ENCODE measurements at places on chromosomes 3 and 15.

DNA sequence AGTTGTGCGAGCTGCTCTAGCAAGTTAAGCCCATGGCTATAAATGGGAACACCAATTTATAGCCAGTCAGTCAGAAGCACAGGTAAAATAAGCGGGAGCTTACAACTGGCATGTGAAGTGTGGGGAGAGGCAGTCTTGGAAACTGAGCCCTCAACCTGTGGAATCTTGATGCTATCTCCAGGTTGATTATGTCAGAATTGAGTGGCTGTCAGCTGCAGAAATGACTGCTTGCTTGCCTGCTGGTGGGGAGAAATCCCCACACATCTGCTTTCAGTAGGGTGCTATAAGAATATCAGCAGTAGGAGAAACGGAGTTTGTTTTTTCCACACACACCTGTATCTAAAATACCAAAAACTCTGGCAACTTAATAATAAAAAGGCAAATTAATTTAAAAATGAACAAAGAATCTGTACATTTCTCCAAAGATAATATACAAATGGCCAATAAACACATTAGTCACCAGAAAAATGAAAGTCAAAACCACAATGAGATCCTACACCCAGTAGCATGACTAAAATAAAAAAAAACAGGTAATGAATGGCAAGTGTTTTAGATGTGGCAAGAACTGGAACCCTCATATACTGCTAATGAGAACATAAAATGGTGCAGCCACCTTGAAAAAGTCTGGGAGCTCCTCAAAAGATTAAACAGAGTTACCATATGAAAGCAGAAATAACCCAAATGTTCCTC, 26.0 kb upstream of the MAP4 start:
- no peak for DNase-seq

- no peak for DNase-seq
These were observed 179.8 kb downstream of the APBA2 start for GRCh38 chr15:29065571-29065970.

DNA sequence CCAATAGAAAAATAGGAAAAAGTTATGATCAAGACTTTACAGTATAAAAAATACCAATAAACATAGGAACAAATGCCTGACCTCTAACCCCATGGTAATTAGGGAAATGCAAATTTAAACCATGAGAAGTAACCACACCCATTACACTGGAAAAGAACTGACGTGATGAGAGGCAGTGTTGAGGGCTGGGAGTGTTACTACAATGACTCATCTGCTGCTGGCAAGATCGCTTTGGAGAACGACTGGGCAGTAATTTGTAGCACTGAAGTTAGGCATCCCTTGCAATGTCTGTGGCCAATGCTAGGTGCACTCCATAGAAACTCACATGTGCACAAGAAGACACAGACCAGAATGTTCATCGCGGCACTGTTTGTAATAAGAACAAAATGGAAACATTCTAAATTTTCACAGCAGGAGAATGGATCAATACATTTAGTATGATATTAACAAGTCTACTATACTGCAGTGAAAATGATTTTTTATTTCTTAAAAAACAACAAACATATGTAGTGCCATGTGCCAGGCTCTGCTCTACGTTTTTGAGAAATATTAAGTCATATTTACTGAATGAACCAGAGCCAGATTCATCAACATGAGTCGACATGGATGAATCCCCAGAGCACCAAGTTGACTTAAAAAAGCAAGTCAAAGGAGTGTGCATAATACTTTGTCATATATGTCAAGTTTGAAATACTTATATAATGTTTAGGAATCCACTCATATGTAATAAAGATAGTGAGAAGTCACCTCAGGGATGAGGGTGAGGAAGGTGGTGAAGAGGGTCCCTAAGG, 37.6 kb upstream of the EPHB3 start:
- DNase-seq: no peak

- DNase-seq: no peak
These were observed 83.4 kb downstream of the SLCO3A1 start for GRCh38 chr15:91936927-91937326.

DNA sequence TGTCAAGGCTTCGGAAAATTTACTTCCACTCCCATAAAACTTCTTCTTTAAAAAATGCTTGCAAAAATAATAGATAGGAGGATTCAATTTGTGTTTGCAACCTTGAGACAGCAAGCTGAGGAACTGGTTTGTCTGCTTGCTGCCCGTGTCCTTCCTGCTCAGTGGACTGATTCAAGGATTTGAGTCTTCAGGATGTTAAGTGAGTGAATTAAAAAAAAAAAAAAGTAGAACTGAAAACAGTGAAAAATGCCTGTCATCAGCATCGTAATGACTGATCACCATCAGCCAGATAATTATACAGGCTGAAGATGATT, 453.7 kb downstream of the FGF12 start:
- DNase-seq: no peak

DNA sequence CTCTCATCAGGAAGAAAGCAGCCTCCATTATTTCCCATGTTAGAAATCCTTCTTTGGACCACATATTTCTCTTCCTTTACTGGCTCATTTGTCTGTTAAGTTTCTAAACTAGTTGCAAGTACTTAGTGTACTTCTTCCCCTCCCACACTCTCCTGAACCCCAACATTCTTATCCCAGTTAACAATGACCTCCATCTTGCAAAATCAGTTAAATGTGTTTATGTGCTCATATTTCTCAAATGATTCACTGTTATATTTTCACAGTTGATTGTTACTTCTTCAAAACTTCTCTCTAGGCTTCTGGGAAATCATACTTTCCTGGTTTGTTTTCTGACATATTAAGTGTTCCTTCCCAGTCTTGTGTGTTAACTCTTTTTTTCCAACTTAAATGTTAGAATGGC, 856.9 kb downstream of the EPHA3 start:
- DNase-seq: no peak

GRCh38 chr15:68635141-68635540, 56.3 kb downstream of the CORO2B start:
- DNase-seq: no peak

GRCh38 chr15:77013776-77014131, 18.8 kb downstream of the PSTPIP1 start:
- peak; percentile 76 for DNase-seq

DNA sequence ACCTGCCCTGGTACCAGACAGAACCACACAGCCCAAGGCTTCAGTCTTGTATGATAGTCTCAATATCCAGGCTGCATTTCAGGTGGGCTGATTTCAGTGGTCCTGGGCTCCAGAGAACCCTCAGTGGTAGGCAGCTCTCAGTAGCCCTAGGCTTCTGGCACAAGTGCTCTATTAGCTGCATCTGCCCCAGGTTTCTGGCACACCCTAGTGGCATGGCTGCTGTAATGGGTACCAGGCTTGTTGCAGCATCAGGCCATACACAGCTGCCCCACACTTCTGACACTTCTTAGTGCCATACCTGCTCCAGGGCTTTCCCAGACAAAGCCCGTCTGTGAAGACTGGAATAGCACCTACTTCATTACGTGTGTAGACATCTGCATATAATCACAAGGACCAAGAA, 1062.2 kb upstream of the EPHA6 start:
- no peak for DNase-seq

DNA sequence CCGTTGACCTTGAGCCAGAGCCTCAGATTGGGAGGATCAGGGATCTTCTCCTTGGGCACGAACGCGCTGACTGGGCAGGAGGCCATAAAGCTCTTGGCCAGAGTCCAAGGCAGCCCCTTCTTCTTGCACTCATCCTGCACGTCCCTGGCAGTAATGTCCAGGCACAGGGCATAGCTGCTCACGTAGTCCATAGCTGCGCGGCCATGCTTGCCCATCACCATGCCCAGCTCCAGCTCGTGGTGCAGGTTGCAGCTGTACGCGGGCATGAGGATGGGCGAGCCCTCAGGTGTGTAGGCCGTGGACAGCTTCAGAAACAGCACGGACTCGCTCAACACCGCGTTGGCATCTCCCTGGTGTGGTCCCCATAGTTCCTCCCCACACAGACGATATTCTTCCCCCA, 17.9 kb upstream of the RPLP1 start:
- no peak for DNase-seq

GRCh38 chr3:125146626-125147490, 65.7 kb downstream of the SLC12A8 start:
- no peak for DNase-seq

DNA sequence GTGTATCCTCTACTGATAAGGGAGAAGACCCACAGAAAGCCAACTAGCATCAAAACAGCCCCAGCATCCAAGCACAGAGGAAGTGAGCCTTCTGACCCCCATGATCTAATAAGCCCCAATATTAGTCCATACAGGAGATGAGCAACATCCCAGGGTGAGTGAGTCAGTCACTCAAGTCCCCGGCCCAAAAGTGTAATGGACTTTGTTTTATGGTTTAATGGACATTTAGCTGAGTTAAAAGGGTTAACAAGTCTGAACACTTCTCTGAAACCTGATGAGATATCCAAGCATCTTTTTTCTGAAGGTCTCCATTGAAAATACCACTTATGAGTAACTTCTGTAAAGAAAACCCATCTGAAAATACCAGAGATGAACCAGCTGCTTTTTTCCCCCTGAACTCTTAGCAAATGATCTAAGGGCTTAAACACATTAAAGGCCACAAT, 115.6 kb downstream of the GREM1 start:
- no peak for DNase-seq

- no peak for DNase-seq
These were observed 5.3 kb downstream of the EDEM1 start for GRCh38 chr3:5192571-5193365.

DNA sequence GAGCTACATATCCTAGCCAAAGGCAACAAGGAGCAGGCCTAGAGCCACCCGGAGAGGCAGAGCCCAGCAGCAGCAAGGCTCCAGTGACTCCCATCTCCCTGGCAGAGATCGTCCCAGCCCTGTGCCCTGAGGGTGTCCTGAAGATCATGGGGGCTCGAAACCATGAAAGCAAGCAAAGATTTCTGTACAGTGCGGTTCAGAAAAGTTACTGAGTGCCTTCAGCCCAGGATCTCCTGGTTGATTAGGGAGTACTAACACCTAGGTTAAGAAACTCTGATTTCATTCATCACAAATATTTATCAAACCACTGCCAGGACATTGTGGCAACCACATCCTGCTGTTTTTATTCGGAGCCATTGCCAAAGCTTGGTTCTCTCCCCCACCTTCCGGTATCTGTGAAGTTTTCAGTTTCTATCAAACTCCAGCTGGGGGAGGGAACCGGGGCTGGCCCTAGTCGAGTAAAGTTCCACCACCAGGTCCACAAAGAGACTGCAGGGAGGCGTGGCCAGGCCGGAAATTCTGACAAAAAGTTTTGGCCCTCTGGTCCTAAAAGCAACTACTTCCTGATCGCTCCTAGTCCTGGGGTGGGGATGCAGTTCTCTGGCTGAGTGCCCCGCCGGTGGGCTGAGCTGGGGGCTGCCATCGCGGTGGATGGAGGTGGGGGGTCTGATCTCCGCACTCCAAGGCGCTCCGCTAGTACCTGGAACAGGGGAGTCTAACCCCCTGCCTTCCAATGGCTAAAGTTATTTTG, 1.2 kb downstream of the RAB43 start:
- DNase-seq: peak; percentile 73

GRCh38 chr3:133840767-133841166, 35.2 kb downstream of the SRPRB start:
- no peak for DNase-seq

GRCh38 chr15:63030101-63030551, 12.4 kb upstream of the TPM1 start:
- DNase-seq: no peak

DNA sequence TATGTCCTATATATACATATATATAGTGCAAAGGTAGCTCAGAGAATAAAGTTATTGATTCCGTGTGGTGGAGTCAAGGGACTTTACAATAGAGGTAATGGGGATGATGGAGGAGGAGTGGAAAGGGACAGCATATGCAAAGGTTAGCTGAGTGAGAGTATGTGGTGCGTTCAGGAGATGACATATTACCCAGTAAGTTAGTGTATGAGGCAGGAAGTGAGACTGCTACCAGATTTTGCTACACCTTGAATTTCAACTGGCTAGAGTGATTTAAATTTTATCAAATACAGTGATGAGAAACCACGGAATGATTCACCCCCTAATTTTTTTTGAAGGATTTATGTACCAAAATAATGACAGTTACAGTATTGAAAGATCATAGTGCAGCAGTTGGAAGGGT, 2.8 kb downstream of the ACTL6A start:
- no peak for DNase-seq
